CD14-positive monocyte (primary cell): ENCODE measurements at places on chromosomes 7 and 10.

- DNase-seq = no peak
Observed at GRCh38 chr7:151132461-151133205, 34.9 kb downstream of the GBX1 start.

- no peak for DNase-seq
Observed at GRCh38 chr10:1230138-1230537, 174.0 kb downstream of the WDR37 start.

GRCh38 chr10:117188371-117188770 is 8.9 kb upstream of the KCNK18 start:
- no peak for DNase-seq

- no peak for DNase-seq
Observed at GRCh38 chr10:94183666-94184264, 179.0 kb downstream of the NOC3L start.

GRCh38 chr7:96179837-96180236 is 142.1 kb downstream of the SLC25A13 start:
- no peak for DNase-seq

DNA sequence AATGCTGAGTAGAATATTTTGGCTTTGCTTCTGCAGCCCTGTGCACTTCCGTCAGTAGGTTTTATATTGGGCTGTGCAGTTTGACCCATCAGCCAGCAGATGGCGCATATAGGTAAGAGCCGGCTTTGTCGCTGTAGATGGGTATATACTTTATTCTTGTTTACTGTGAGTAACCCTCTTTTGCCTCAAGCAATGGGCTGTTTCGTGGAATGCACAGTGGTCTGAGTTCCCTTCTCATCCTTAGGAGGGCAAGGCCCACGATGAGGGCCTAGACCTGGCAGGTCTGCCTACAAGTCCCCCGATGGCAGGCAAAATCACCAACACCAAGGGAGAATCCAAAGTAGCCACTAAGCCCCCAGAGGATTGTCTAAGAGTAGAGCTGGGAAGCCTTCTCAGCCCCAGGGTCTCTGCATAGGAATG is 1002.9 kb upstream of the KCND2 start:
- peak; percentile 11 for DNase-seq

DNA sequence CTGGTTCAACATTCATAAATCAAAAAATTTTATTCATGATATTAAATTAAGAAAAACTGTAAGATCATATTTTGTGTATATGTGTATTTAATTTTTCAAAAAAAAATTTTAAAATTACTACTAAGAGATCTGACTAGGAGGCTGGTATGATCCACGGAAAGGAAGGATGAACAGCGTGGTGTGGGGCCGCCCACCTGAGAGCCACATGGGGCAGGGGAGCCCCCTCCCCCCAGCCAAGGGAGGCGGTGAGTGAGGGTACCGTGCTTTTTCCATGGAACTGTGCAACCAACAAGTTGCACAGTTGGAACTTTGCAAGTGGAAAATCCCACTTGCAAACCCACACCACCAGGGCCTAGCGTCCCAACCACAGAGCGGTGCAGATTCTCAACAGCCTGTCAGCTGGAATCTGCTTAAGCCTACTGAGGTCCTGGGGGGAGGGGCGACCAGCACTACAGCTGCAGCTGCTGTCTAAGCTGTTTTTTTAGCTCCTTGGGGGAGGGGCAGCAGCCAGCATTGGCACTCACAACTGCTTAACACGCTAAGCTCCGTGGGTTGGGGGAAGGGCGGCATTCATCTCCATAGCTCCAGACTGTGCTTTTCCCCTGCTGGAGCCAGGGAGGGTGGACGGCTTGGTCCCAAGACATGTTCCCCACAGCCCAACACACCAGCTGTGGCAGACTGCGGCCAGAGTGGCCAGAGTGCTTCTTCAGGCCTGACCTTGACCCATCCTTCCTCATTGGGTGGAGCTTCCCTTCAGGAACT is 94.2 kb upstream of the IGFBP3 start:
- DNase-seq = no peak

GRCh38 chr10:86049442-86049841 is 317.2 kb downstream of the GRID1 start:
- DNase-seq = no peak

GRCh38 chr7:1794888-1795542 is 124.9 kb downstream of the ELFN1 start:
- no peak for DNase-seq

GRCh38 chr10:113414543-113414942 is 138.3 kb upstream of the HABP2 start:
- no peak for DNase-seq

- peak; percentile 57 for DNase-seq
Observed at GRCh38 chr10:32957341-32958084, 517 bp downstream of the ITGB1 start.

- DNase-seq = no peak
Observed at GRCh38 chr7:157853789-157854065, 516.9 kb downstream of the DNAJB6 start.

GRCh38 chr10:56991591-56992069 is 630.6 kb upstream of the ZWINT start:
- DNase-seq = no peak

- no peak for DNase-seq
Observed at GRCh38 chr7:151682831-151683614, 163.3 kb upstream of the RHEB start.

DNA sequence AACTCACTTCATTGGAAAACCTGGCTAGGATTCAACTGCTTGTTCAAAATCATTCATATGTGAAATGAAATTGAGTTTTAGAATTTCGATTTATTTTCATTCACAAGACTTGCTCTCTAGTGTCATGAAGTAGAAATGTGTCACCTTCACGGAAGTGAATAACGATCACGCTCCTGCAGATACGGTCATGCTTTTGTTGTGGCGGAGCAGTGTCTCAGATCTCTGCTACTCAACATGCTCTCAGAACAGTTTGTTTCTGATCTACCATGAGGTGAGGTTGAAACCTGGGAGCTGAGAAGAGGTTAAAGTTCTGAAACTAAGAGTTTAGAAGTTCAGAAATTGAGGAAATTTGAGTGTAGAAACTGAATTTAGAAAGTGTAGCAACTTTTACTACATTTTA is 13.8 kb upstream of the PITRM1 start:
- no peak for DNase-seq

DNA sequence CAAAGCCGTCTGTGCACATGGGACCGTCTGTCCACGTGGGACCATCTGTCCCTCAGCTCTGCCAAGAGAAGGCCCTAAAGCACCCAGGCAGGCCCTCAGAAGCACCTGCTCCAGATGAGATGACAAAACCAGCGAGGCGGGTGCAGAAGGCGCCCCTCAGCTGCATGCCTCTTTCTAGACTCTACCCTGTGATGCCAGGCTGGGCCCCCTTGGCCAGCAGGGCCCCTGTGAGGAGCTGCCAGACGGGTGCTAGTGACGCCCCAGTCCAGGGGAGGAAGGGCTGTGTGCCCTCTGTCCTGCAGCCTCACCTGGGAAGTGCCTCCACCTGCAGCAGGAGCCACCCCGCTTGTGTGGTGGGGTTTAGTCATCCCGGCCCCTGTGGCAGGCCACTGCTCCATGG is 309.2 kb upstream of the SHH start:
- no peak for DNase-seq

GRCh38 chr10:22805304-22805703 is 90.9 kb upstream of the PIP4K2A start:
- DNase-seq = no peak

- no peak for DNase-seq
Observed at GRCh38 chr7:122715183-122715582, 12.5 kb upstream of the RNF148 start.

DNA sequence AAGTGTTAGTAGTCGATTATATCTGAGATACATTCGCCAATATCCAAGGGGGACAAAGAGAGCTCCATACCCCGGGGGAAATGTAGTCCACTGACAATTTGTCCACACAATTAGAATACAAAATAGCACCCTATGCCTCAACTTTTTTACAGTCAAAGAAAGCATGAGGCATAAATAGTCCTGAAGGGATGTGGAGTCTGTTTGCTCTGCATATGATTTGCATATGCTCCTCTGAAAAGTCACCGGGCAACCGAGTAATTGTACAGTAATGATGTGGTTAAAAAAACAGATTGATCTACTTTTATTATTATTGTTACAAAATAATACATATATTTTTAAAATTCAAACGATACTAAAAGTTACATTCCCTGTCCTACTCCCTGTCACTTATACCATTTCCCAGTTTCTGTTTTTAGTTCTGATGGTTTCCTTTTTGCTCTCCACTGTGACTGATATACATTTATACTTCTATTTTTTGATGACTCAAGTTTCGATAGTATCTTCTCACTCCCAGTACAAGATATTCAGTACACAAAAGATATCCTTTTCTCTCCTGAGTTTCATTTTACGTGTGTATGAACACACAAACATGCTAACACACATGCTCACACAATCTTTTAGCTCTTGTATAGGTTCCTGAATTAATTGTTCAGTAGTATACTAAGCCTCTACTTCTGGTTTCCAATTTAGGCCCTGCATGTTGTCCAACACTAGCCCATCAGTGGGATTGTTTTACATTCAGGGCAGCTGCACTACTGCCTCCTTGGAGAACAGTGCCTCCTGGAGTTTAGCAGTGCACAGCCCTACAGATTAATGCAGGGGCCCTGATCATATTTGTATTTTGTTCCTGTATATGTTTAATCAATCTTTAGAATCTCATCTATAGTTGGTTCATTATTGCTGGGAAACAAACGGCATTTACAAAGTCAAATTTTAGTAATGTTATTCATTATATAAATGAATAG is 130.9 kb downstream of the TES start:
- no peak for DNase-seq

GRCh38 chr10:50937230-50937907 is 51.9 kb upstream of the A1CF start:
- no peak for DNase-seq

GRCh38 chr7:111223802-111224253 is 132.9 kb downstream of the LRRN3 start:
- no peak for DNase-seq

DNA sequence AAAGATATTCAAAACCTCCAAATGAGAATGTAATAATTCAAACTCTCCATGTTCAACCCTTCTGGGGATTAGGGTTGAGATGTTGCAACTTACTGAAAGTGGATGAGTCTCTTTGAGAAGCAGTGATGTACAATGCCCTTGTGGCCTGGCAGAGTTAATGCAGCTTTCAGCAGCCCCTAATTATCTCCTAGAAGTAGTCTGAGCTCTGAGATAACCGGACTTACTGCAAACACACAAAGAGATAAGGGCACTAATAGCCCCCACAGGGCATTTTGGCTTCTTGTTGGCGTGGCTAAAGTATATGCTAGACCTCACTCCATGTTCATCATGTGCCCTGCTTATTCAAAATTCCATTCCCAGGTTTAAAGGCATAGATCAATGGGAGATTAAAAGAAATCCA is 404.7 kb downstream of the NEBL start:
- no peak for DNase-seq

DNA sequence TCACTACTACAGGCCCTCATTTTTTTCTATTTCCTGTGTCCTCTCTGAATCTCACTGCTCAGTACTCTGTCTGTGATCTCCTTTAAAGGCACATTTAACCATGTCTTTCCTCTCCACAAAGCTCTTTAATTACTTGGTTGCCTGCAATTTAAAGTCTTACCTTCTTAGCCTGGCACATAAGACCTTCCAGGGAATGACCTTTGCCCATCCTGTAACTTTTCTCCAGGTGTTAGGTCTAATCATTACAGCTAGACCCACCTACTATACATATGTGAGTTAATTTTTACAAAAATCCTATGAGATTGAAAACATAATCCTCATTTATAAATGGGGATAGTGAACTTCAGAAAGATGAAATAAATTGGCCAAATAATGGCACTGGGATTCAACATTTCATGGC is 244.1 kb upstream of the RHOBTB1 start:
- no peak for DNase-seq

DNA sequence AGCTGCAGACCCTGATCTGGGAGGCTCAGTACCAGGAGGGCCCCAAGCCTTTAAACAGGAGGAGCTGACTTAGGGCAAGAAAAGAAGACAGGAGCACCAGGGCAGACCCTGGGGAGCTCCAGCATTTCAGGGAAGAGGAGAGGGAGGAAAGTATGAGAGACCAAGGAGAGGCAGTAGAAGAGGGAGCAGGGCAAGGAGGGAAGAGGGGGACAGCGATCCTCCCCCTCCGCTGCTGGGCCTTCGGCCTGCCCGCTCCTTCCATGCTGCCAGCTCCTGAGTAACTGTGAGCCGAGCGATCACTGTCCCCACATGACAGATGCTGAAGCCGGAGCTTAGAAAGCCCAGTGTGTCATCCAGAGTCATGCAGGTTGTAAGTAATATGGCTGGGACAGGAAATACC is 65.9 kb downstream of the ALOX5 start:
- no peak for DNase-seq

- DNase-seq = no peak
Observed at GRCh38 chr7:122750389-122750788, 47.7 kb upstream of the RNF148 start.

DNA sequence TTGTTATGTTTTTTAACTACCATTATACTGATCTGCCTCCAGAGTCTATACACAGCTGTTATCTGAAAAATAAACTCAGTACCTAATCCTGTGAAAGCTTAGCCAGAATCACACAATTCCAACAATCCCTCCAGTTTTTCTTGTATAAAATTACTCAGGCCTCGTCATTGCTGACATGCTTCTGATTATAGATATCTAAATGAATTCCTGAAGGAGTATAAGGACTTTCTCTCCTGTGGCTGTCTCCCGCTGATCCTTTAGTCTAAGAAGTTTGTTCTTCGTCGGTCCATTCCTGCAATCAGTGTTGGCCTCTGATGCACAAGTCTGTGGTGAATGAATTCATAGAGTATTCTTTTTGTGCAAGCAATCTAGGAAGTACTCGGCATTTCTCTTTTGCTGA is 288.9 kb upstream of the SEMA3C start:
- no peak for DNase-seq

DNA sequence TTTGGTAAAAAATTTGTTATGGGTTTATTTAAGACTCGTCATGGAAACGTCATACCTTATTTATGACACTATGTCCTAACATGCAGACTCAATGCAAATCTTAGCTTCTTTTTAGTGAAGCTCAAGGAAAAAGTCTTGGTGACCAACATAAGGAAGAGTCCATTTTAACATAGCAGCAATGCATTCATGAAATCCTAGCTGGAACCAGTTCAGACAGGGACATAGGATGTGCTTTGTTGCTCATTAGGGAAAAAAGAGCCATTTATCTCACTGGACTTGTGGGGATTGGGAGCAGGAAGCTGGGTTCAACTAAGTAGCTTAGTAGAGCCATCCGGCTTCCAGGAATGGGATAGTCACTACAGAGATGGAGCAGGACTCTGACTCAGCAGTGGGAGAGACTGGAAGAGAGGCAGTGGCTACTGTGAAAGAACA is 100.7 kb upstream of the DKK1 start:
- no peak for DNase-seq

- DNase-seq = no peak
Observed at GRCh38 chr7:116610721-116611120, 61.3 kb upstream of the MET start.

DNA sequence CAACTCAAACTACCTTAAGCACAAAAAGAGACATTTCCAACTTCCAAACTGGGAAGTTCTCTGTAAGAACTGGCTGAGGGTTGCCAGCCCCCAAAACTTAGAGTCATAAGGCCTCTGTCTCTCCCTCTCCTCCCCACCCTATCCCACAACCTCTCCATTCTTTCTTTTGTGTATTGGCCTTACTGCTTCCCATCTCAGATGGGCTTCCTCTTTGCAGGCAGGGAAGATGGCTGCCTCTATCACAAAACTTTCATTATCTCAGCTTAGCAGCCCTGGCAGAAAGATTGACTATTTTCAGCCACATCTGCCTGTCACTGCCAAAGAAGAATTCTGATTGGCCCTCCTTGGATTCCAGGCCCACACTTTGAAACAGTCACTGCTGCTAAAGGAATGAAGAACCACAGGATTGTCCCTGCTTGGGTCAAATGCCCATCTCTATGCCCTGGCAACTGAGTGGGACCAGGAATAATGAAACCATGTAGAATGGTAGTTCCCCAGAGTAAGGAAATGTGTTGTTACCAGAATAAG is 58.0 kb upstream of the PRKAR2B start:
- no peak for DNase-seq
